ENCODE measurements at places on chromosomes 7 and 10.

DNA sequence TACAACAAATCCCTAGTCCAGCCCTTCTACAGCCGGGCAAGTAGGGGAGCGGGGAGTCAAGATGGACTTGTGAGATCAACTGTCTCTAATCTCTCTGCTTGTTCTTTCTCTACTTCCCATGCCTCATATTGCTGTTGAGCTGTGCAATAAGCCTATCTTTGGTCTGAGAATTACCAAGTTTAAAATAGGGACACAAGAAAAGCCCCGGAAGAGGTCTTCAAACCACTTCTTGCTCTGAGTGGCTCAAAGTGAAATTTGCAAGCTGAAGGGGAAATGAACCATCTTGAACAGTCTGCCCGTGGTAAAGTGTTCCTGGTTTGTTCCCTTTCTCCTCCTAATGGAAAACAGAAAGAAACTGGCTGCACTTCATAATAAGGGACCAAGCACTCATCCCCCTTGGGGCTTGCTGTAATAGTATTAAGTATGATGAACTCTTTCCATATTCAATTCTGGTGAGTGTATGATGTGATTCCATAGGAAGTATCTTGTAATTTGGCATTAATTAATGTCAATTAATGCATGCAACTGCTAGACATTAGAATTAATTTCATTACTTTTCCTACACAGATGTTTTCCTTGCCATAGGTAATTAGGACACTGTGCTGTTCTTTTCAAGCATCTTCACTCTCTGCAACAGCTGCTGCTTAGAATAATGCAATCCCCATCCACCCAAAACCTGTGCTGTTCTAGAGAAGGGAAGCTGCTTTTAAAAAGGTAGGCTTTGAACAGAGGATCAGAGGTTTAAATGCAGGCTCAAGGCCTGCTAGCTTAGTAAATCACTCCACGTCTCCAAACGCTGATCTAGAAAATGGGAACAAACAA lies 449.6 kb downstream of the SORCS1 start:
- no peak for DNase-seq

GRCh38 chr7:4139656-4140625 lies 542.2 kb upstream of the FOXK1 start:
- DNase-seq: no peak

- DNase-seq: no peak
Measured at GRCh38 chr7:81231301-81231838, 312.5 kb upstream of the SEMA3C start.

DNA sequence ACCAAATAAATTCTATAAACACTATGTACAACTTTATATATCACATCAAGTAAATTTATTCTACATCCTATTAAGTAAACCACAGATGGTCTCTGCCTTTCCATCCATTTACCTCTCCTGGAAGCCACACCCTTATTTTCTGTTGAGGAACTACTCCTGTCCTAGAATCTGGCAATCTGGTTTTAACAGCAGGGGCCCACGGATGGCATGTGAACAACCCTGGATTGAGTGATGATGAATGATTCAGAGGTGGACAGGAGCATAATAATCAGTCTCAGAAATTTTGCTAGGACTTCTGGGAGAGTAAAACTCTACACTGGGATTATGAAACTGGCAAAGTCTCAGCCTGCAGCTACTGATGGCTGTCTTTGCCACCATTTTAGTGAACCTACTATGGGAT lies 54.1 kb downstream of the CDK6 start:
- DNase-seq: no peak

GRCh38 chr7:21184942-21185652 lies 242.8 kb upstream of the SP4 start:
- DNase-seq: no peak

All from CD4-positive, alpha-beta T cell treated with Interleukin-1 beta for 1 hour (primary cell).